ENCODE measurements at places on chromosomes 16 and 17. TPM values are rescaled to one million over a fixed set of nuclear protein-coding genes. Genes with fewer than 3 reads are reported as not detected.

FAM171A2 gene
- 81.3 TPM for total RNA-seq

GRCh38 chr17:16927641-16928321, 44.1 kb downstream of the TNFRSF13B start:
- DNase-seq: no peak
- no peaks in the 10 kb centered on the region for H3K4me1 ChIP-seq
- peaks cover 1% of the 10 kb centered on the region for H3K27me3 ChIP-seq
- no peak overlapping the region for H3K27ac ChIP-seq
- no peak overlapping the region for H3K4me3 ChIP-seq

DNA sequence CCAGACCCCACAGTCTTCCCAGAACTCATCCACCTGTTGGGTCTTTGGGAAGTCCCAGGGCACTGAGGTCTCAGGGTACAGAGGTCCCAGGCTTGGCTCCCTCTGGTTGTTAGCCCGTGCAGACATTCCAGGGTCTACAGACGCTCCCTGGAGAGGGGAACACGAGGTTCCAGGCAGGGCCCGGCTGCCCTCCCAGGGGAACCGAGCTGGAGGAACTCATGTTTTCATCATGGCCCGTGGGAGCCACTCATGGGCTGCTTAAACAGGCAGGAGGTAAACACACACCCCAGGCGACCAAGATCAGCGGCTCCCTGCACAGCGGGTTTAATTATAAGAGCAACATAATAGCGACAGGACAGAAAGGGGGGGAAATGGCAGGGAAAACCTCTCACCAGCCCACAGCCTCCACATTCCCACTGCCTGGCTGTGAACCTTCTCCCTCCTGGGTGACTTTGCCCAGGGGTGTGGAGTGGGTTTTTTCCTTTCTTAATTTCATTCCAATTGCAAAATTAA, 36.5 kb downstream of the TRARG1 start:
- no peak overlapping the region for H3K4me3 ChIP-seq
- peaks cover 7% of the 10 kb centered on the region for H3K4me1 ChIP-seq
- DNase-seq: no peak
- no peaks in the 10 kb centered on the region for H3K36me3 ChIP-seq
- H3K27me3 ChIP-seq: peaks cover 6% of the 10 kb centered on the region

CD300LB gene
- total RNA-seq: not detected

DNA sequence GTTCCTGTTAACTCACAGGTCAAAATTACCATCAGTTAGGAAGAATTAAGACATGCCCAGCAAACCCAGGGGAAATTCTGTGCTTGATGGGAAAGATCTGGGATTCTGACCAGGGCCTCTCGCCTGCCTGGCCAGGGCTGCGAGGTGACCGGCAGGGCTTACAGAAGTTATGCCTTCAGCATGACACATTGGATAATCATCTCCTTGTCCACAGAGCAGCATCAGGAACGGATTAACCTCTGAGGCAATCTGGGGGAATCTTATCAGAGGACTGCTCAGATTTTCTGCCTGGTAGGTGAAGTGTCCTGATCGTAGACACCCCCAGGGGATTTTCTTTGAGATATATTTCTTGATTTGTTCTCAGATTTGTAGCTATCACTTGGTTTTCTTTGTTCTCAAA, 172.5 kb downstream of the HS3ST3A1 start:
- no peaks in the 10 kb centered on the region for H3K27me3 ChIP-seq
- no peak overlapping the region for H3K4me3 ChIP-seq
- peaks cover 4% of the 10 kb centered on the region for H3K4me1 ChIP-seq
- no peak overlapping the region for H3K27ac ChIP-seq
- H3K36me3 ChIP-seq: no peaks in the 10 kb centered on the region

NOXO1 gene
- 1.3 TPM for total RNA-seq

GRCh38 chr16:15807603-15808009, 49.2 kb downstream of the MYH11 start:
- no peaks in the 10 kb centered on the region for H3K27me3 ChIP-seq
- no peak for DNase-seq
- peaks cover 7% of the 10 kb centered on the region for H3K4me1 ChIP-seq

GRCh38 chr17:65334406-65334805, 197.2 kb downstream of the RGS9 start:
- no peak for DNase-seq
- no peaks in the 10 kb centered on the region for H3K36me3 ChIP-seq
- H3K4me1 ChIP-seq: no peaks in the 10 kb centered on the region
- H3K27ac ChIP-seq: no peak overlapping the region
- no peaks in the 10 kb centered on the region for H3K27me3 ChIP-seq
- H3K4me3 ChIP-seq: no peak overlapping the region

DNA sequence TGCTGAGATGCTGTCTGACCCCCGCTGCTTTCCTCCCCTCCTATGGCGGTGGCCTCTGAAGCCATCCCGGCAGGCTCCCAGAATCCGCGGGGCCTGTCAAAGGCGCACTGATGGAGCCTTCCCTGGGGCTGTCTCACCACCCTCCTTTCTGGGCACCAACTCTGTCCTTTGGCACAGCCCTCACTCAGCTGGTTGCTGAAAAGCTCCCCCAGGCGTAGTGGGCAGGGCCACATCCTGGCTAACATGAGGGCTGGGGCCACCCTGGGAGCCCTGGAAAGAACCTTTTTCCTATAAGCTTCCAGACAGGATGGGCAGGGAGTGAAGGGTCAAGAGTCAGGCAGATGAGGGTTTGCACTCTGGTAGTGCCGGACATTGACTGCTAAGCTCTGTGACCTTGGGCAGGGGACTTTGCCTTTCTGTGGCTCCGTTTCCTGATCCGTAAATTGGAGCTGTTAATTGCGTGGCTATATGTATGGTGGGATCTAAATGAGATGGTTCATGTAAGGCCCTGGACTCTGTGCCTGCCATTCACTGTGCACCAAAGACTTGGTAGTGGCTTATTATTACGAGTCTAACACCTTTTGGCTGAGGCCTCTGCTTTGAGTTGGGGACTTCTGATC, 27.6 kb upstream of the LASP1NB start:
- H3K27ac ChIP-seq: peak overlapping the region; percentile 33
- no peak overlapping the region for H3K4me3 ChIP-seq
- H3K4me1 ChIP-seq: peaks cover 27% of the 10 kb centered on the region
- peaks cover 6% of the 10 kb centered on the region for H3K27me3 ChIP-seq
- DNase-seq: no peak
- H3K36me3 ChIP-seq: no peaks in the 10 kb centered on the region

ZNF287 gene
- total RNA-seq: 17.4 TPM
